ENCODE measurements at places on chromosomes 6 and 20. TPM values are rescaled to one million over a fixed set of nuclear protein-coding genes. Genes with fewer than 3 reads are reported as not detected.

Gene SSTR4
- not detected for total RNA-seq

Gene SNAP91
- total RNA-seq, result 0.07 TPM

Gene C4A
- 1.4 TPM for total RNA-seq

Gene MDC1
- total RNA-seq, result 7.2 TPM

Gene ENPP5
- 0.34 TPM for total RNA-seq

Gene GRIK2
- 0.34 TPM for total RNA-seq

Gene ADGRF4
- 21.5 TPM for total RNA-seq

Gene GGTLC1
- total RNA-seq, result not detected

Gene STMND1
- total RNA-seq, result not detected

Gene IPCEF1
- 1.00 TPM for total RNA-seq

Gene TRIM31
- total RNA-seq, result under 0.01 TPM

Gene TOX2
- 0.28 TPM for total RNA-seq

Gene PRPF6
- total RNA-seq, result 69.8 TPM

Gene SAMD5
- 1.4 TPM for total RNA-seq

Data from nasal cavity respiratory epithelium epithelial cell of viscerocranial mucosa (primary cell).